GM23248 (cell line): ENCODE measurements at places on chromosomes 5 and 9. TPM values are rescaled to one million over a fixed set of nuclear protein-coding genes. Genes with fewer than 3 reads are reported as not detected.

The TRIM14 gene
- 2.7 and 6.4 TPM in 2 replicates for total RNA-seq

The CDO1 gene
- total RNA-seq, result 0.89 and 4.3 TPM in 2 replicates

The NEURL1B gene
- total RNA-seq, result 0.38 and 1.8 TPM in 2 replicates

The GCNT1 gene
- 8.5 and 26.3 TPM in 2 replicates for total RNA-seq

The IL7R gene
- total RNA-seq, result 12.6 and 16.9 TPM in 2 replicates

The PCDHA4 gene
- not detected in 2 replicates for total RNA-seq

The ANKRD20A1 gene
- total RNA-seq, result not detected in 2 replicates

The FRRS1L gene
- total RNA-seq, result under 0.01 TPM in 1 of 2 replicates, not detected in the other

The TERT gene
- not detected in 2 replicates for total RNA-seq

The SHOC1 gene
- not detected in 2 replicates for total RNA-seq

The OGN gene
- total RNA-seq, result 0.11 TPM in 1 of 2 replicates, not detected in the other

The SELENOP gene
- total RNA-seq, result 1.4 and 1.5 TPM in 2 replicates

The TAF1L gene
- not detected in 2 replicates for total RNA-seq
